ENCODE measurements at places on chromosomes 2 and 18. TPM values are rescaled to one million over a fixed set of nuclear protein-coding genes. Genes with fewer than 3 reads are reported as not detected.
A peak's percentile ranks its signal among the peaks of the same experiment; 100 is the strongest.

Gene STPG4
- not detected for total RNA-seq

Gene CTAGE1
- not detected for total RNA-seq

Gene DUSP2
- total RNA-seq: 0.82 TPM

Gene INHBB
- total RNA-seq: 3.2 TPM

Gene CELF4
- total RNA-seq: 0.60 TPM

Gene VAMP5
- total RNA-seq: 47.3 TPM

Gene ZNF516
- total RNA-seq: 11.5 TPM

Gene ABHD3
- 3.7 TPM for total RNA-seq

Gene SIX2
- 0.91 TPM for total RNA-seq

DNA sequence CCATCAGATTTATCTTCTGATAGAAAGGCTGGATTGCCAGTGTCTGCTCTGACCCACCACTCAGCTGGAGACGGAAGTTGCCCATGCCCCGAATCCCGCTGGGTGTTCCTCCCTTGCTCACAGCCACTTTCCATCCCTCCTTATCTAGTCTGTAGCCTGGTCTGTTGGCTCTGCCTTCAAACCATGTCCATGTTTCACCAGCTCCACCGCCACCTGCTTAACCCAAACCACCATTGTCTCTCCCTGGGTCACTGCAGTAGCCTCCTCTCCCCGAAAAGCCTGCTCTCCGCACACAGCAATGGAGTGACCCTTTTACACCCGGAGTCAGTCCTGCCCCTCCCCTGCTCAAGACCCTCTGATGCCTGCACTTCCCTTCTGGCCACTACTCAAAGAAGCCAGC is 60.4 kb downstream of the GLI2 start:
- no peak for DNase-seq

DNA sequence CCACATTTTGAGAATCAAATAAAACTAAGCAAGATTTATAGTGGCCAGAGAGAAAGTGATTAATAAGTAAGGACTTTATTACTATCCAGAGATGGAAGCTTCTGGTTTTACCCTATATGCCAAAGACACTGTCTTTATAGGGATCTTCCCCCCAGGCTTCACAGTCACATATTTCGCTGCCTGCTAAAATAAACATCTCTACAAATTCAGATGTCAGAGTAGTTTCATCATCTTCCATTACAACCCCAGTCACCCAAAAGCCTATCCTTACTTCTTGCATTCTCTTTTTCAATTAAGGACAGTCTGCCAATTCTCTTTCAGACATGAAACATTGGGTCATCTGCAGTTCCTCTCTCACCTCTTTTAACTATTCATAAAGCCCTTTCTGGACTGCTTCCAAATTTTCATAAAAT is 28.3 kb downstream of the CREB1 start:
- no peak for DNase-seq

DNA sequence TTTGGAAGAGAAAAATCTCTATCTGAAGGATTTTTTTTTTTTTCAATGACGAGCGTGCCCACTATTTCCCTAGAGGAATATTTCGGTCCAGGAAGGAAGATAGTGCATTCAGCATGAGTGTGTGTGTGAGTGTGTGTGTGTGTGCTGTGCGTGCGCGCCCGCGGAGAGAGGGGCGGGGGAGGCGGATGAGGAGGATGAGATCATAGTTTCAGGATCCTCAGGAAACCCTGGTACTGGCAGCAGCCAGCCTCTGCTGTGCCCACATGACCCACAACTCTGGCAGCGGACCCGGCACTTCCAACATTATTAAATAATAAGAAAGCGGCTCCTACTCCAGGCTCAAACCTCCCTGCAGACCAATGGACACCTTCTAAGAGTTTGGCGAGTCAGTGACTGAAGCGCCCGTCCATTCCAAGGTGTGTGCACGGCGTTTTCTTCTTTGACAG is 217.0 kb upstream of the DTNA start:
- peak; percentile 82 for DNase-seq

- no peak for DNase-seq
These were observed 45.2 kb upstream of the SPRED2 start for GRCh38 chr2:65477590-65477989.

- no peak for DNase-seq
These were observed 133.5 kb downstream of the RPIA start for GRCh38 chr2:88824951-88825350.

GRCh38 chr2:3641841-3642421 is 16.1 kb upstream of the ALLC start:
- DNase-seq: no peak

GRCh38 chr2:238502088-238502810 is 75.5 kb downstream of the ASB1 start:
- DNase-seq: no peak

DNA sequence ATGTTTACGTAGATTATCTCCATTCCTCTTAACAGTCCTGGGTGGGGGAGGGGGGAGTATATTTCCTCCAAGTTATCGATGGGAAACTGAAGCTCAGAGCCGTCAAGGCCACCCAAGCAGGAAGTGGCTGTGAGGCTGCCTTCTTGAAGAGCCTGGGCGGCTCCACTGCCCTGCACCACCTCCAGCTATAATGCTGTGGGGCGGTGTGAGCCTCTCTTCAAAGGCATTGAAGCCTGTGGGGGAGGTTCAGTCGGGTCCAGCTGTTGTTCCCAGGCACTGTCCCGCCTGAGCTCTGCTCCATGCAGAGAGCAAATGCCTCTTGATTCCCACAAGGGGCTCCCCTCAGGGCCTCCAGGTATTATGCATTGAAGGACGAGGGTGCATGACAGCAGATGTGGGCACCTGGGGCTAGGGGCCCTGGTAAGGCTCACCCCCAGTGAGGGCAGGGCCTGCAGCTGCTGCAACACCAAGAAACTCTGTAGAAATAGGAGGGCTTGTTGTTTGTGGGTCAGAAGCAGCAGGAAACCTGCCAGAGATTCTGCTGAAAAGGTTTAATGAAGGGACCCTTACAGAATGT is 29.5 kb upstream of the LAPTM4A start:
- no peak for DNase-seq

DNA sequence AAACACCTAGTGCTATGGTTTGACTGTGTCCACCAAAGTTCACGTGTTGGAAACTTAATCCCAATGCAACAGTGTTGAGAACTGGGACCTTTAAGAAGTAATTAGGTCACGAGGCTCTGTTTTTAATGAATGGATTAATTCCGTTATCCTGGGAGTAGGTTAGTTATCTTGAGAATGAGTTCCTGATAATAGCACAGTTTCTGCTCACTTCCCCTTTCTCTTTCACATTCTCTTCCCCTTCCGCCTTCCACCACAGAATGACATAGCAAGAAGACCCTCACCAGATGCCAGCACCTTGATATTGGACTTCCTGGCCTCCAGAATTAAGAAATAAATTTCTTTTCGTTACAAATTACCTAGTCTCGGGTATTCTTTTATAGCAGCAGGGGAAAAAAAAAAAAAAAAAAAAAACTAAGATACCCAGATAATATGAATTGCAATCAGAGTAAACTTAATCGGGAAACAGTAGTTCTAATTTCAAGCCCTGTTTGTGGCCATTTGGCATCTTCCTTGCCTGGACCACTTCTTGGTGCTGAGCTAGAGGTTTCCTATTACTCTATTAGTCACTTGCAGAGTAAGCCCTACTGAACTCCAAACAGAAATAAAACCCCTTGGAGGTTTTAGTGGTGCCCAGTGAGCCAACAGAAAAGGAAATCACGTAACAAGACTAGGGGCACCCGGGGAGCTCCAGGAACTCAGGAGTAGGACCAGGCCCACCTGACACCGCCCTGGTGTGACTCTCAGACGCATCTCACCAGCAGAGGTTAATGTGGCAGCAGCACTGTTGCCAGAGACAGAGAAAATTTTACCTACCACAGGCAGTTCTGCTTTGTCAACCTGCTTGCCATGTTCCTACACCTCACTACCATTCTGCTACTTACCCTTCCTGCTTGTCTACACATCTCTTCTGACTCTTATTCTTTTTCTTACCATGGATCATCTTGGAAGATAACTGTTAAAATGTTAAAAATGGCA is 147.6 kb upstream of the CAB39 start:
- no peak for DNase-seq

GRCh38 chr2:121640380-121641316 is 8.6 kb downstream of the CLASP1 start:
- DNase-seq: no peak

GRCh38 chr2:149104221-149104620 is 65.7 kb downstream of the LYPD6B start:
- no peak for DNase-seq

- no peak for DNase-seq
These were observed 107.1 kb downstream of the POLE4 start for GRCh38 chr2:75065402-75066008.

- no peak for DNase-seq
These were observed 570.6 kb downstream of the RIT2 start for GRCh38 chr18:42544901-42545300.

All from left ventricle myocardium inferior (tissue), 1 donor.